ENCODE measurements at places on chromosomes 7 and 10.

DNA sequence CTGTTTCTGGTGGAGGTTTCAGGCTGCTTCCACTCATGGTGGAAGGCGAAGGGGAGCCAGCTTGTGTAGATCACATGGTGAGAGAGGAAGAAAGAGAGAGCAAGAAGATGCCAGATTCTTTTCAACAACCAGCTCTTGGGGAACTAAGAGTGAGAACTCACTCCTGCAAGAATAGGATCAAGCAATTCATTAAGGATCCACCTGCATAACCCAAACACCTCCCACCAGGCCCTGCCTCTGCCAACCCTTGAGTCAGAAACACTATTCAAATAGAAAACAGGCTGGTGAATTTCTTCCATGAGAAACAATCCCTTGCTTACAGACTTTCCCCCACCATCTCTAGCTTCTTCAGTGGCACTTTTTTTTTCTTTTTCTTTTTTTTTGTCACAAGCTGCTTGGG is 317.2 kb downstream of the GPR158 start:
- DNase-seq: no peak

DNA sequence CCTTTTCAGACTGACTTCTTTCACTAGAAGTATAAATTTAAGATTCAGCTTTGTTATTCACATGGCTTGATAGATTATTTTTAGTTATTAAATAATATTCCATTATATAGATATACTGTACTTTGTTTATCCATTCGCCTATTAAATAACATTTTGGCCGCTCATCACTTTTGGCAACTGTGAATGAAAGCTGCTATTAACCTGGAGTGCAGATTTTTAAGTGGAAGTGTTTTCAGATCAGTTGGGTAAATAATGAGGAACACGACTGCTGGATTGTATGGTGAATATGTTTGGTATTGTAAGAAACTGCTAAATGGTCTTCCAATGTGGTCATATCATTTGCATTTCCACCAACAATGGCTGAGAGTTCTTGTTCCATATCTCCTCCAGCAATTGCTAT is 97.6 kb upstream of the ZNF804B start:
- DNase-seq: no peak

DNA sequence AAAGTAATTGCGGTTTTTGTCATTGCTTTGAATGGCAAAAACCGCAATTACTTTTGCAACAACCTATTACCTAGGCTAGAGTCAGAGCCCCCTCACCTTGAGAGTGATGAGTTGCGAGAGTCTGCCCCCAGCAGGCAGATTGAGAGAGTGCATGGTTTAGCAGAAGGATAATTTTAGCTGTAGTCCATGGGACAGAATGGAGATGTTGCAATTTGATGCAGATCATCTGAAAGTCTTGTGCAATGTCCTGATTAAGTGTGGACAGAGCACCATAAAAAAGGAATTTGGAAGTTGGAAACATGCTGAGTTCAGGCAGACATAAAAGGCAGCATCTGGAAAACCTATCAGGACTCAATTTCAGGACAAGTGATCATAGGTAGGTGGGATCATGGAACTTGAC is 48.7 kb downstream of the GPR141 start:
- no peak for DNase-seq

DNA sequence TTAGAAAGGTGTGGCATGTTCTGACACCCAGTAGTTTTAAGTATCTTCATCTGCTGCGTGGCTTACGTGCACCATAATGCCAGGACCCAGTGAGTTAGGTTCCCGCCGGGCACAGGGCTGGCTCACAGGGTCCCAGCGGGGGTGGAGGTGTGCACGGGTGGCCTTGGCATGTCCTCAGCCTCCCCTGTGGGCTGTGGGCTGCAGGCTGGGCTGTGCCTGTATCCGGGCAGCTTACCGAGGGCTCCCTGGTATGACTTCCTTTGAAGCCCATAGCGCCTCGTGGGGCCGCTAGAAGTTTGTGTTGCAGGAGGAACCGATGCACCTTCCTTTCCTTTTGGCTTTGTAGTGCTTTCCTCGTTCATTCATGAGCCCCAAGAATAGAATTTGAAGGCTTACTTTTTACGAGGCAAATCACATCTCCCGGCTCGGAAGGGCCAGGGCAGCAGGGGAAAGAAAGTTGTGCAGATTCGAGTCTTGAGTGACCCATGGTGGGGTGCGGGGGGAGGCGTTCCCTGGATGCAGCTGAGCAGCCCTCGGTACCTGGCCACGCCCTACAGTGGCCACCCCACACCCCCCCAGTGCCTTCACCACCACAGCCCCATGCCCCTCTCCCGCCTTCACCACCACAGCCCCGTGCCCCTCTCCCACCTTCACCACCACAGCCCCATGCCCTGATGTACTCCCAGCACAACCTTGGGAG is 113.2 kb downstream of the WDR37 start:
- DNase-seq: no peak

- DNase-seq: no peak
Measured at GRCh38 chr10:132264306-132264950, 43.3 kb downstream of the STK32C start.

- DNase-seq: no peak
Measured at GRCh38 chr7:101996131-101996691, 178.8 kb downstream of the CUX1 start.

- DNase-seq: no peak
Measured at GRCh38 chr7:108348913-108349312, 107.3 kb downstream of the NRCAM start.

DNA sequence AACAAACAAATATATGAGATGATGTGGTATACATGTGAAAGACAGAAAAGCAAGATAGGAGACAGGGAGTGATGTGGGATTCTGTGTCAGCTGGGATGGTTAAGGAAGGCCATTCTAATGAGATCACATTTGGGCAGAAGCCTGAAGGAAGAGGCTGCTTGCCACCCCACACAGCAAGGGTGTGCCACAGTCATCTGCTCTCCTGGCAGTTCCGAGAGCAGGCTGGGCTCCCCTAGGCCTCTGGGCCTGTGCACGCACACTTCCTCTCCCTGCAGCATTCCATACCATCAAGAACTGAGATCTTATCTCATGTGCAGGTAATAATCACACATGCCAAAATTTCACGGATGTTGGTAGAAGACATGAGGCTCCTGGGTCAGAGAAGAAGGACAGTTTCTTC is 43.1 kb downstream of the SYPL1 start:
- DNase-seq: no peak

DNA sequence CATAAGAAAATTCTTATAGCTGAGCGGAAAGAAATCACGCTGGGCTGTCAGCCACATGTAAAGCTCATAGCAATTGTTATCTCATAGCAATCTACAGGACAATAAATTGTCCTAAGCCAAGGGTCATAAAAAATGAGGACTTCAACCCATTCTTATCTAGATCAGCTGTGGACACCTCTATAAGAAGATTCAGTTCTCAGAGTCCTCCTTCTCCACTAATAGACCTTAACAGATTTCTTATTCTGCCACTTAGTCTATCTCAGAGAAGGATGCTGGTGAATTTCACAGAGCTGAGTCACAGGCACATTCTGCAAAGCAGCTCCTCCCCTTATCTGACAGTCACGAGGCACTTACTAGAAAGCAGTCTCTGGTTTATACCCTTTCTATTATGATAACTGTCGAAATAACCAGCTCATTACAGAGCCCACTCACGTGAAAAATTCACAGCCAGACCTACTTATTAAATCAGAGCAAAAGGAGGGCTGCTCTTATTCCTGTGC is 185.3 kb upstream of the PCLO start:
- DNase-seq: peak; percentile 80

DNA sequence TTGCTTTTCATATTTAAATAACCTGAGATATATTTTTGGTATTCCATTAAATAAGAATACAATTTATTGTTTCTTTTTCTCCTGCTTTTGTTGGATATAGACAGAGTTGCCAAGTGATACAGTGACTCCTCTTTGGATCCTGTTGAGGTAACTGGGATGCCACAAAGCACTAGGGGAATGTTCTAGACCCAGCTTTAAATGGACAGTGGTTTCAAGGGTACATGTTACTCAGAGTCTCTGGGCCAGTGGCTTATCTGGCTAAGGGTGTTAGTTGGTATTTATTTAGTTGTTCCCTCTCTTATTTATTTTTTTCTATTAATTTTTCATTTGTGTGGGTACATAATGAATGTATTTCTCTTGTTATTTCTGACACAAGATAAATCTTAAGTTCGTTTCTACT is 9.1 kb downstream of the GBF1 start:
- DNase-seq: no peak

- DNase-seq: no peak
Measured at GRCh38 chr7:8208816-8209215, 53.2 kb downstream of the ICA1 start.

DNA sequence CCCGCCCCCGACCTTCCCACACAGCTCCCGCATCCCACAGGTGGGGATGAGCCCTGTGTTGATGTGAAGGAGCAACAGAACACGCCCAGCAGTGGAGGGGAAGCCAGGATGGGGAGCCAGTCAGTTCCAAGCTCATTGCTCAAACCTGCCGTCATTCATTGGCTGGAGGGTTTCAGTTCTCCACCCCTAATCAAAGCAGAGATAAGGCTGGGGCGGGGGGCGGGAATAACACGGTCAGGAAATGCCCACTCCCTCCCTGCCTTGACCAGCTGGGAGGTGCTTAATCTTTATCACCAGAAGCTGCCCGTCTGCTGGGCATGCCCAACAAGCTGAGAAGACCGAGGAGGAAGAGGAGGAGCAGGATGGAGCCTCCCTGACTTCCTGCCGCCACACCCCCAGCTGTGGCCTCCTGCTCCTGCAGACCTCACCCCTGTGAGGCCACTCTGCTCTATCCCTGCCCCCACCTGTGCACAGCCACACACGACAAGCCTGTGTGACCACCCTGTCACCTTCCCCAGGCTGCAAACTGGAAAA is 265.1 kb downstream of the ZEB1 start:
- DNase-seq: no peak

DNA sequence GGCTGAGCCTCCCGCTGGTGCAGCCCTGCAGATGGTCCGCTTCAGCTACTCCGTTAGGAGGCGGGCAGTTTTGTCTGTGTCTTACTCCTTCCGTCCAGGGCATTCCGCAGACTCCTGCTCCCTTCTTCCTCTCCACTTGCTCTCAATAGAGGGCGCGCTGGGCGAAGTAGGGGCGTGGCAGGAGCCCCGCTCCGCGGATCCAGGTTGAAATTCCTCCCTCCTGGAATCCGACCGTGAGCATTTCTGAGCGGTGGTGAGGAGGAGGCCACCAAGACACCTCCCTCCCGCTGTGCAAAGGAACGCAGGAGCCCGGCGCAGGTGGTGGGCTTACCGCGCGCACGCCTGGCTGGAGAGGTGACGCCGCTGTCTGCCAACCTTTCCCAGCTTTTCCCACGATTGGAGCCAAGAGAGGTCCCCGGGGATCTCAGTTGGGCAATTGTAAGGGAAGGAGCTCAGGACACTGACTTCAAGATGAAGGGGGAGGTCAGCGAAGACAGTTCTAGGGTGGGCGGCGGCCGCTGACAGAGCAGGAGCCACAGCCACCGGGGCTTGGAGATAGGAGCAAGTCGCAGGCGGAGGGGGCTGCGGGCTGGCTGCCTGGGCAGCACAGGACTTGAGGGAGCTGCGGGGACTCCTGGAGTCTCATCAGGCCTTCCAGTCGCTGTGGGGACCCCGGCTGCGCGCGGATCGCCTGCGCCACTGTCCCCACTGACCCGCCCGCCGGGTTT is 1011.3 kb downstream of the XPNPEP1 start:
- DNase-seq: peak; percentile 2

- no peak for DNase-seq
Measured at GRCh38 chr7:128194533-128195282, 46.4 kb upstream of the LEP start.

- no peak for DNase-seq
Measured at GRCh38 chr7:92340016-92340415, 94.2 kb downstream of the ANKIB1 start.

DNA sequence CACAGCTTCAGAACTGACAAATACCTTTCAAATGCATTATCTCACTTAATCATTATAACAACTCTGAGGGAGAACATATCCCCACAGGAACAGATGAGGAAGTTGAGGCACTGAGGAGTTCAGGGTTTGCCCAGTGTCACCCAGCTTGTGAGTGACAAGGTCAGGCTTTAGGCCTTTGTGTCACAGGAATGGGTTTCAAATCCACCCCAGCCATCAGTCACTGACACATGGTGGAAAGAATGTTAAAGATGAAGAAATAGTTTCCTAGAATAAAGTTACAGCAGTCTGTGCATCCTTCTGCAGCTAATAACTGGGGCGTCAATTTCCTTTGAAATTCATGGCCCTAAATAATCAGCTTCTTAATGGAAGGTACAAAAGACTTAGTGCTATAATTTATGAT is 37.8 kb downstream of the SGCE start:
- DNase-seq: no peak

- no peak for DNase-seq
Measured at GRCh38 chr10:1136268-1136667, 80.1 kb downstream of the WDR37 start.

- DNase-seq: no peak
Measured at GRCh38 chr7:136470179-136470578, 398.3 kb upstream of the CHRM2 start.

DNA sequence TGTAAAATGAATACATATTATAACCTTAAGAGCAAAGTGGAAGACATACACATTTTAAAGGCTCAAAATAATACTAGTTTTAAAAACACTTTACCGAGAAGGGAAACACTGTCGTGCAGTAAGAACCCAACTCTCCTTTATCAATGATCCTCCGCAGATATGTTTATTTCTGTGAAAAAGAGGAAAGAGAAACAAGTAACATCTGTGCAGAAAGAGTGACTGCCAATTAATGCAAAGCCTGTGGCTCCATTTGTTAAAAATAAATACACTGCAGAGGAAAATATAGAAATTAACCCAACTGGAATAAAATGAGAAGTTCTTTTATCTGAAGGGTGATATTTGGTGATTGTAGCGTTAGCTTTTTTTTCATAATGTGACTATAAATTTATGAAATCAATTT is 62.7 kb downstream of the HGF start:
- DNase-seq: no peak

- peak; percentile 52 for DNase-seq
Measured at GRCh38 chr10:14822879-14823755, 14.7 kb downstream of the CDNF start.

DNA sequence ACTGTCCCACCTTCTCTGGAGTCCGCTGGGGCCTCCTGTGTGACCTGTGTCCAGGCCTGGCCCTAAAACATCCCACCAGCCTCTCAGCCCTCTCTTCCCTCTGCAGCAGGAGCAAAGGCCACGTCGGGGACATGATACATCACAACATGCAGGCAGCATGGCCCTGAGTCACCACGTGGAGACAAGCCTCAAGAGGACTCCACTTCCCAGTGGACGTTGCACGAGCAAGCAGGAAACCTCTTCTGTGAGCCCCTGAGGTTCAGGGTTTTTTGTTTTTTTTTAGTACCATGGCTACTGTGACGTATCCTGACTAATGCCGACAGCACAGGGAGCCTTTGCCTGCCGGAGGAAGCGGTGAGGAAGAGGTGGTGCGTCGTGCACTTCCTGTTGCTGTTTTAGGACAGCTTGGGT is 165.9 kb downstream of the DNAJB6 start:
- no peak for DNase-seq

- DNase-seq: no peak
Measured at GRCh38 chr7:44894888-44895580, 9.7 kb upstream of the PURB start.

GRCh38 chr10:22365644-22366434 is 20.5 kb downstream of the SPAG6 start:
- DNase-seq: no peak
